ENCODE measurements at places on chromosomes 6 and 20.

DNA sequence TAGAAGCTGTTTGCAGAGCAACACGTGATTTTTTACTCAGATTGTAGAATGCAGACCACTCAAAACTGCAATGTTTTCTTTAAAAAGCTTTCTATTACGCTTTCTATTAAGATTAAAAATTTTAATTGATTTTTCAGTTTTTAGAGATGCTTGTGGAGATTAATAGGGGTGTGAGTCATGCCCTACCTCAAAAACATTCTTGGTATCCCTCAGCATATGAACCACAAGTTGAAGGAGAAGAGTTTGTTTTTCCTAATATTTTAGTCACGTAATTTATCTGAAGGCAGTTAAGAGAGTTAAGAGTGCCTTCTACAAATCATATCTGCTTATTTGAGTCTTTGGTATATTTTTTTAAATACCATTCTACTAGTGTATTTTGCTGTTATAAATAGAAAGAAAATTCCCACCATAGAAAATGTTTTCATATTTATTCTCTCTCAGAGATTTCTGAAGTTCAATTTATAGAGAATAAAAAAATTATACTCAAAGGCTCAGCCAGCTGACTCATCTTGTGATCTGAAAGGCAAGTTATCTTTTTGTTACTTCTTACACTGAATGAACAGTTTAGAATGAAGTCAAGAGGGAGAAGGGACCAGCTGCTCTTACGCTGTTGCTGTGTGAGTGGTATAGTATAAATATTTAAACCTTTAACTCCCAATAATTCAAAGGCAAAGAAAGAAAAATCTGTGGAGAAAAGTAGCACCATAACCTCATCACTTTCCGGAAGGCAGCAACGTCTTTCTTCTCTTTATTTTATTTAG is 7.6 kb downstream of the RIPOR2 start:
- no peaks in the 10 kb centered on the region for H3K36me3 ChIP-seq
- H3K4me3 ChIP-seq: no peak overlapping the region
- H3K27ac ChIP-seq: peak overlapping the region; percentile 32
- peaks cover 60% of the 10 kb centered on the region for H3K4me1 ChIP-seq

DNA sequence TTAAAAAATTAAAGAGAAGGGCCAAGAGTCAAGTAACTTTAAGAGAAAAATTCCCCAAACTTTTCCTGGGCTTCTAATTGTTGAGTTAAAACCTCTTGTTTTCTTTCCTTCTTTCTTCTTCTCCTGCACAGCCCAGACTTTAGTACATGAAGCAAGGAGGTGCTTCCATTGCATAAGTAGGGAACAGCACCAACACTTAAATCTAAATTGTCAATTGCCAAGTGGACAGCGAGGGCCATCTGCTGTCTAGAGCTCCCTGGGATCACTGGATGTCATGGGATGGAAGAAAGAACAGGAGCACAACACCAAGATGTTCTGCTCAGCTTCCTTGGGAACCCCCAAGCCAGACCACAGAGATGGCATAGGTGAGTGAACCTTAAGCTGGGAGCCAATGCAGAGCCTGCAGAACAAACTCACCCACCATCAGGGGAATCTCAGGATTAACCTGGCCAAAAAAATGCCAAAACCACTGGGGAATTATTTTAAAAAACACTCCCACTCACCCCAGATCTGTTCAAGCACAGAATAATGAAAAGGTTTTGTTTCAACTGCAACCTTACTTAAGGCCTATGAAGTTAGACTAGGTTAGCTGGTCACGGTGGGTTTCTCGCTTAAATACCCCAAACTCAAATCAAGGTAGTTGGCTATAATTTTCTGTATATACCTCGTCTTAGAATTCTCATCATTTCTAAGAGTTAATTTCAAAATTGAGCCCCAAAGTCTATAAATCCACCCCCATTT is 67.8 kb downstream of the TNFRSF21 start:
- peak overlapping the region; percentile 51 for H3K27ac ChIP-seq
- H3K27me3 ChIP-seq: no peaks in the 10 kb centered on the region
- H3K36me3 ChIP-seq: peaks cover 3% of the 10 kb centered on the region
- DNase-seq: no peak

- no peaks in the 10 kb centered on the region for H3K27me3 ChIP-seq
- H3K36me3 ChIP-seq: no peaks in the 10 kb centered on the region
- DNase-seq: no peak
- H3K27ac ChIP-seq: no peak overlapping the region
Measured at GRCh38 chr6:125432963-125433362, 131.2 kb upstream of the HDDC2 start.

DNA sequence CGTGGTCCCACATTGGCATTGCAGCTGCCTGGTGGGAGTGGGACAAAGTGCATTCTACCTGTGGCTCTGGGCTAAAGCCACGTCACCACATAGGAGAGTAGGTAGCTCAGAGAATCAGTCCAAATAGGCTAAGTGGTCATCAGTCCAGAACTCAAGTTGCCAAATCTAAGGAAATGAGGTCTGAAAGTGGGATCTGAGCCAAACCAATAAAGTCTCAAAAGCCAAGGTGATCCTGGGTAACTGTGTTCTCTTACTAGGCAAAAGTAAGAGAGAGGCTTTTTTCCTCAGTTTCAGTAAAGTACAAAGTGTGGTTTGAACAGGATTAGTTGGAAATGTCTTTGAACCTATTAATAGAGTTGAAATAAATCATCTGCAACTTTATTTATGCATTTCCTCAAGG is 68.6 kb upstream of the CNKSR3 start:
- no peak overlapping the region for H3K4me3 ChIP-seq
- H3K36me3 ChIP-seq: peaks cover 4% of the 10 kb centered on the region
- H3K27me3 ChIP-seq: no peaks in the 10 kb centered on the region

GRCh38 chr6:113879186-113880096 is 22.3 kb downstream of the MARCKS start:
- no peak overlapping the region for H3K4me3 ChIP-seq
- H3K4me1 ChIP-seq: peaks cover 37% of the 10 kb centered on the region
- H3K27me3 ChIP-seq: no peaks in the 10 kb centered on the region
- H3K27ac ChIP-seq: peak overlapping the region; percentile 51
- no peak for DNase-seq

GRCh38 chr6:153852481-153852880 is 186.6 kb upstream of the OPRM1 start:
- no peak overlapping the region for H3K27ac ChIP-seq
- H3K4me3 ChIP-seq: no peak overlapping the region
- no peaks in the 10 kb centered on the region for H3K27me3 ChIP-seq
- H3K36me3 ChIP-seq: no peaks in the 10 kb centered on the region

DNA sequence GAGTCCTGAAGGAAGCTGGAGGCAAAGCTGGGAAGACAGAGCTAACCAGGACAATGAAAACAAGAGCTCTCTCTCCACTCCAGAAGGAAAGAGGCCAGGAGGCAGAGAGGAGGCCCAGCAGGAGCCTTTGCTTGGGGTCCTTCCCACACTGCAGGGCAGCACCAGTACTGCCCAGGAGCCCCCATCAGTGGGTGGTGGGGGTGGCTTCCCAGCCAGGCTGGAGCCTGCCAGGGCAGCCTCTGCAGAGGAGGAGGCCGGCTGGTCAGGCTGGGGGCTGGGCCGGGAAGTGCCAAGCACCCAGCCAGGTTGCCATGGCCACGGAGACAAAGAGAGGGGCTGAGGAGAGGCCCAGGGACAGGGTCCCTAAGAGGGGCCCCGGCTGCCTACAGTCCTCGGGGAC is 33.4 kb downstream of the PREX1 start:
- H3K27me3 ChIP-seq: peaks cover 5% of the 10 kb centered on the region
- H3K4me1 ChIP-seq: peaks cover 7% of the 10 kb centered on the region
- DNase-seq: no peak
- no peaks in the 10 kb centered on the region for H3K36me3 ChIP-seq
- H3K27ac ChIP-seq: peak overlapping the region; percentile 23

All from mesothelial cell of epicardium (in vitro differentiated cells).